ENCODE measurements at places on chromosomes 7 and 10.

DNA sequence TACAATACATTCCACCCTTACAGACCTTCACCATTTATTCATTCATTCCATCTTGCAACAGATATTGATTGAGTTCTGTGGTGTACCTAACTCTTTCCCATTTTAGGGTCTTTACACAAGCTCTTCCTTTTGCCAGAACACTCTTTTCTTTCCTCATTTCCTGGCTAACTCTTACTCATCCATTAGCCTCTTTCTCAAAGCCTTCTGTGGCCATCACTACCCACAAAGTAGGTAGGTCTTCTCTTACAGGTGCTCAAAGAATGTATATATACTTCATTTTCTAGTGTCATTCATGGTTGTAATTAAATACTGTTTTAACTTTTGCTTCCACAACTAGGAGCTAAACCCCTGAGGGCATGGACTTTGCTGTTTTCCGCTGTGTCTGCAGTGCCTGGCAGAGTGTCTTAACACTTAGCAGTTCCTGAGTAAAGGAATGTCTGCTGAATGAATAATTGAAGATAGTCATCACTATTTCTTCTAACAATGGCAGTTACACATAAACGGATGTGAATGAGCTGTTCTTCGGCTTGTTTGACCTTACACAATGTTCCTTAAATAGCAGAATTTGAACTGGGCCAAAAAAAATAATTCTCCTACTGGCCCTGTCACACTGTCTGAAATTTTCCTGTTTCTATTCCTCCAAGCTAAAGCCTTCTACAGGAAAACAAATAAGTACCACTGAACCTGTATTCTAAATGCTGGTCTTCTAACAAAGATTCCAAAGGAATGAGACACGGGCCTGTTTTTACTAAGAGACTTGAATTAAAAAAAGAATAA is 15.1 kb downstream of the BCAP29 start:
- DNase-seq, result no peak

DNA sequence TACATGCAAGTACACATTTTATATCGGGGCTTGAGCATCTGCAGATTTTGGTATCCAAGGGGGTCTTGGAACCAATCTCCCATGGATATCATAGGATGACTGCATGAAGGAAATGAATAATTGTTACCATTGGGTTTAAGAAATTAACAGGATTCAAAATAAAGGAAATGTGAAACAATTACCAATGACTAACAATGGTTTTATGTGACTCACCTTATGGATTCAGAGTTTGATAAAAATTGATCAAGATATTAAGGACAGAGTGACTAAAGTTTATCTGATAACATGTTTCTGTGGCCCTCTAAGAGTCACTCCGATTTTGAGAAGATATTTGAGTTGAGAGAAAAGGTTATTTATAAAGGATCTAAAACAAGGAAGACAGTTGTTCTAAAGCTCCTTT is 93.0 kb upstream of the ODAD2 start:
- DNase-seq, result no peak

GRCh38 chr7:103729026-103729425 is 260.4 kb downstream of the RELN start:
- no peak for DNase-seq

DNA sequence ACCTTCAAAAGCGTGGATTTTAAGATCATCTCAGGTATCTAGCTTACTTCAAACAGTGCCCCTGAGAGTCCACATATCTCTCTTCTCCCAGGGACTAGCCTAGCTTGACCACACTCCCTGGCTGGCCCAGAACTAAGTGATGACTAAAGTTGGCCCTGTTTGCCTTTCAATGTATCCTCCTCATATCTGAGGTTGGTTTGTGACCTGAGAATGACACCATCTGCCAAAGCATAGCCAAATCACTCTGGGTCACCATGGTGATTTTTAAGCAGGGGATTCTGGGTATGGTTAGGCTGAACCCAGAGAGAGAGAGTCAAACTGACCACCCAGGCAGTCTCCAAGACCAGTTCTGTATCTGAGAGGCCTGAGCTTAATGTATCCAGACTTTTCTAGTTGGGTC is 16.2 kb downstream of the CNNM1 start:
- peak; percentile 28 for DNase-seq

GRCh38 chr7:39321909-39322498 is 244.2 kb upstream of the YAE1 start:
- no peak for DNase-seq

GRCh38 chr7:123735539-123735938 is 13.3 kb downstream of the WASL start:
- no peak for DNase-seq

- no peak for DNase-seq
These were observed 23.6 kb upstream of the UNCX start for GRCh38 chr7:1209097-1209496.

DNA sequence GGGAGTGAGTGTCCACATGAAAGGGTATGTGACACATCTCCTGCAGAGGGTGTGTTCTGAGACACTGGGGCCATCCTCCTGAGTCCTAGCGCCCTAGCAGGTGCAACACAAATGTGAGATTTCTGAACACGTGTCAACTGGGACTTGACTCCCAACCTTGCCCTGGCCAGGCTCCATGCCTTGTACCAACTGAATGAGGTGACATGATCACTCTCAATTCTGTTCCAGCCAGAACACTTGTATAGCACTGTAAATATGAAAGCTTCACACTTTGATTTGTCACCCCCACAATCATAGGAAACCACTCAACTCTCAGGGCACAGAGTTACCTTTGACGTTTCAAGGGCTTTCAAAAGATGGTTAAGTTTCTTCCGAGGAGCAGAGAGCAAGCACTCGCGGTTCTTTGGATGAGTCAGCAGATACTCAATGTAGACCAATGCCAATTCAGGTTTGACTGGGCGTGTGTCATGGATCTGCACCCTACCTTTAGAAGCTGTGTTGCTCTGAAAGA is 48.6 kb downstream of the NCAPG2 start:
- no peak for DNase-seq

DNA sequence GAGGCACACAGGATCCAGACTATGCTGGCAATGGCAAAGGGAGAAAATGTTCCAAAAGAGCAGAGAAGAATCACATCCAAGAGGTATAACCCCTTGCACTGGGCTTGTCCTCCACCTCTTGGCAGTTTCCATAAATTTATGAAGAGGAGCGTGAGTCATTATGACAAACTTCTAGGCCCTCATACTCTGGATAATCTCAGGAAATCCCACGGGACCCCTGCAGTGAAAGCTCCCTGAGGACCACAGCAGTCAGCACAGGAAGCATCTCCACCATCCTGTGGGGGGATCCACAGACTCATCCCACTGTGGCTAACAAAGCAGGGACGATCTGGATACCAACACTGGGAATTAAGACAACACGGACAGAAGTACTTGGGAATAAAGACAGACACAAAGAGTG is 30.3 kb upstream of the GPAM start:
- no peak for DNase-seq

DNA sequence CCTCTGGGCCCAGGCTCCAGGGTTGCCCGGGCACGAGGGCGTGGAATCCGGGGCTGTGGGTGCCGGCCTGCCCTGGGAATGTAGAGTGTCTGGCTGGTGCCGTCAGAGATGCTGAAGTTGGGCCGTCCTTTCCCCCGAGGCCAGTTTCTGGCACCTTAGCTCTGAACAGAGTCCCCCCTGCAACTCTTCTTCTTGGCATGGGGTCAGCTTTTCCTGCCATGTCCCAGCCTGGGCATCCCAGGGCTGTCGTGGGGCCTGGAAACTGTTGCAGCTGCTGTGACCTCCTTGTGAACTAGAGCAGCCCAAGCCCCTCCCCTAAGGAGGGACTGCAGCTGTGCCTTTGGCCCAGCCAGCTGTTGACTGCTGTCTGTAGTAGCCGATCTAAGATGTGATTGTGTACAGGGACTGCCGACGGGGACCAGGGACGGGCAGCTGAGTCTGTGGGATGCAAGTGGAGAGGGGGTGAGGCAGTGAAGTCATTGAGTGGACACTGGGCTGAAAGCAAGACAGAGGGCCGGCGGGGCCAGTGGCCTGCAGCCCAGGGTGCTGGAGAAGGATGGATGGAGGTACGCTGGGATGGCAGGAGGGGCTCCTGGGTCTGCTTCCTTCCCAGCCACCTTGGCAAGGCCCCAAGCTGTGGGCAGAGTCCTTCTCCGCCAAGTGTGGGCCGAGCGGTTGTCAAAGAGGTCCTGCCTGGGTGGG is 35.8 kb downstream of the GBX1 start:
- DNase-seq, result no peak

DNA sequence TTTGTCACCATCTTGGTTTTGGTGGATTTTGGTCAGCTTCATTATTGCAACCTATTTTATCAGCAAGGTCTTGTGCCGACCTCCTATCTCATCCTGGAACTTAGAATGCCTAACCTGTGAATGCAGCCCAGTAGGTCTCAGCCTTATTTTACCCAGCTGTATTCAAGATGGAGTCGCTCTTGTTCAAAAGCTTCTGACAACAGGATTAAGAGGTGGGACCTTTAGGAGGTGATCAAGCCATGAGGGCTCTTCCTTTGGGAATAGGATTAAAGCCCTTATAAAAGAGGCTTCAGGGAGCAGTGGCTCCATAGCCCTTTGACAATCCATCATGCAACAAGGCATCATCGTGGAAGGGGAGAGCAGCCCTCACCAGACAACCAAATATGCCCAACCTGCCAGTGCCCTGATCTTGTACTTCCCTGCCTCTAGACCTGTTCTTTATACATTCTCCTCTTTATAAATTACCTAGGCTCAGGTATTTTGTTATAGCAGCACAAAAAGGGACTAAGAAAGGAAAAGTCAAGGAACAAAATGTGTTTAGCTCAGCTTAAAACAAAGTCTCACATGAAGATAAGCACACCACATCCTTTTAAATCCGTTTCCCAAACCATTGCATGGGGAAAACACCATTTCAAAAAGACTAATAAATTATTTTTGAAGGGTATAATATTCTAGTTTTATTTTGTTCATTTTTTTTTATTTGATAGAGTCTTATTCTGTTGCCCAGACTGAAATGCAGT is 8.5 kb upstream of the MAP3K8 start:
- DNase-seq, result no peak

- DNase-seq, result no peak
These were observed 93.3 kb downstream of the MGMT start for GRCh38 chr10:129560361-129560760.

DNA sequence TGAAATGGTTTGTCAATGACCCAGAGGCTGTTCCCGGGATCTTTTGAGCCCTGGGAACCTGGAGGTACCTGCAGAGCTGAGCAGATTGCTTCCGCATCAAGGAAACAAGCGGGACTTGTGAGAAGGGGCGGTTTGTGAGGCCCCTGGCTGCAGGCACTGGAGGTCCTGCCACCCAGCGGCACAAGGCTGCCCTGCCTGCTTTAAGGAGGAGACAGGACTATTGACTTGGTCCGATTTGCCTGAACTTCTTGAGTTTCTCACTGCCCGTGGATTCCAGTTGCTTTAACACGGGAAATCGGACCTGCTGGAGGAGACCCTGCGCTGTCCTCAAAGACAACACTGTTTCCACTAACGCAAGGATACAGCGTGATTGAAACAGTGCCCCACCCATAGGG is 130.1 kb downstream of the DNAJB6 start:
- no peak for DNase-seq

- DNase-seq, result no peak
These were observed 17.3 kb upstream of the PRKAR2B start for GRCh38 chr7:107027208-107027607.

DNA sequence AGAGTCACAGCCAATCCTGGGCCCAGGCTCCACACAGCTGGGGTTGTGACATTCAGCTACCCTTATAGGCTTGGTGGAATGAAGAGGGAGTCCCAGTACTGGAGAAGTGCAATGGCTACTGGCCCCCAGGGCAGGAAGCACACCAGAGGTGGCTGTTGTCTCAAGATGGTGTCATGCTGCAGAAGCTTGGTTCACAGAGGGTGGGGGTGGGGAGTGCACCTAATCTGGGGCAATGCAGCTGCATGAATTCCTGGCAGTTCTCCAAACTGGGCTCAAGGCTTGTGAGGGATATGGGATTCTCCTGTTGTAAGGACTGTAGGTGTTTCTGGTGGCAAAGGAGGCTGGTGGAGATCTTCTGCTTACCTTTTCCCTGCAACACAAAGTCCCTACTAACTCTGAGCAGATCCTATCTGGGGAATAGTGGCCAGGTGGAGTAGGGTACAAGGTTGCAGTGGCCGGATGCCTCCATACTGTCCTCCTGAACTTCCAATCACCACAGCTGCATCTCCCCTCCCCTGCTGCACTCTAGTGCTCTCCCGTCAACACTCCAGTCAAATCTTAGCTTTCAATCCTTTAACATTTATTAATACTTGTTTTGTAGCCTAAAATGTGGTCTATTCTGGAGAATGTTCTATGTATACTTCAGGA is 27.4 kb upstream of the PLA2G12B start:
- DNase-seq, result peak; percentile 12

GRCh38 chr7:157003756-157004520 is 6.5 kb downstream of the MNX1 start:
- DNase-seq, result peak; percentile 54

- DNase-seq, result peak; percentile 10
These were observed 91.9 kb downstream of the CSTF2T start for GRCh38 chr10:51607463-51607835.

DNA sequence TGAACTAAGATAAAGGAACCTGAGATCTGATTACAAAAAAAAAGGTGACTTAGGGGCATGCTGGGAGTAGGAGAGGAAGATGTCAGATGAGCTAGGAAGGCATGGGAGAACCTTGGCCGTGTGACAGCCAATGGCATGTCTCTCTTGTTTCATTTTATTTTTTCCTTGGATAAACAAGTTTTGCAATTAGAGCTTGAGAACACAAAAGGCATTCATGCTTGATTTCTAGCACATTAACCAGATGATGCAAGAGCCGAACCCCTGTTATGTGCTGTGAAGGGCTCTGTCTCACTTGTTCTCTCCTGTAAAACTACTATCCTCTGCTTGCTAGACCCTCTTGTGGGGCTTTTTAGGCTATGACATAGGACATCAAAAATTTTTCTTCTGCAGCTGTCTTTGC is 134.3 kb upstream of the ASAH2 start:
- DNase-seq, result peak; percentile 34

GRCh38 chr10:7301006-7301778 is 109.6 kb downstream of the SFMBT2 start:
- DNase-seq, result no peak

GRCh38 chr7:81029511-81029910 is 110.7 kb upstream of the SEMA3C start:
- DNase-seq, result peak; percentile 82

DNA sequence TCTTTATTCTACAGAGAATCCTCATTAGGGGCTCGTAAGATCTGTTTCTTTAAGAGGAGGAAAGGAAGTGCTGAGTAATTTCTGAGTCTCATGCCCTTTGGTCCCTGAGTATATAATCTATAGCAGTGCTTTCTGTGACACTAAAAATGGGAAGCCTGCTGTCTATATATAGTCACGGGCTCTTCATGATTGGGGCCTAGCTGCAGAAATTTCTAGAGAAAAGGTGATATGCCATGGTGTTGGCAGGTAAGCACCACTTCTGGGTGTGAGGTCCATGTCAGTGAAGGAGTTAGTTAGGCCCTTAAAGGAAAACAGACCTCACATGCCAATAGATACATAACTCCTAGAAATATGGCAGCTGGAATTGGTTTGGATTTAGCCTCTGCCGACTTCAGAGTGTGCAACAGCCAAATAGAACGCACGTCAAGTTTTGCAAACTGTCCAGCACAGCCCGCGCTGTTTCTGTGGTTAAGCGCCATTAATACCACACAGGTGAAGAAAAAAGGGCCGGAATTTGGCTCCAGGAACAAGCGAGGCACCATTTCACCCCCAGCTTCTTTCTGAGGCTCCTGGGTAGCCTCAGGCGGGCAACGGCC is 123.2 kb downstream of the TACC2 start:
- no peak for DNase-seq
